ENCODE measurements at places on chromosomes 2 and 18.
A peak's percentile ranks its signal among the peaks of the same experiment; 100 is the strongest.

- no peak for DNase-seq
These were observed 145.2 kb downstream of the ICOS start for GRCh38 chr2:204081487-204082425.

- DNase-seq: no peak
These were observed 32.5 kb downstream of the METTL4 start for GRCh38 chr18:2538844-2539243.

GRCh38 chr2:159617100-159617499 is 752 bp upstream of the BAZ2B start:
- no peak for DNase-seq

DNA sequence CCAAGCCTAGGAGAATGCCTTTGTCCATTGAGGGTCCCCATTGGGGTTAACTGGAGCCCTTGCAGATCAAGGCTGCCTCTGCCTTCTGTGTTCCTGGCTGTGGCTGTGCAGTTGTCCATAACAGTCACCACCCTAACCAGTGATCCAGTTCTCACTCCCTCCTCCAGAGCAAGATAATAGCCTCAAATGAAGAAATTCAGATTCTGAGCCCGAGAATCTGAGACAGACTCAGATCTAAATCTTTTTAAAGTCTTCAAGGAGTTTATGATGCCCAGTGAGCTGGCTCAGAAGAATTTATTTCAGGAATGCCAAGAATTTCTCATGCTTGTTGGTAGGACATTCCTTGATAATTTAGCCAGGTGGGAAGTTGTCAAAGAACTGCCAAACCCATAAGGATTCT is 44.3 kb upstream of the RAB6C start:
- no peak for DNase-seq

- no peak for DNase-seq
These were observed 17.9 kb upstream of the COL6A3 start for GRCh38 chr2:237431837-237432236.

- no peak for DNase-seq
These were observed 407.0 kb upstream of the KCNJ3 start for GRCh38 chr2:154291511-154291910.

- DNase-seq: peak; percentile 100
These were observed at the start of gene RPIA for GRCh38 chr2:88691339-88692183. RPIA (plus strand) TSS chr2:88691673; CDS start chr2:88691699, 26 bp downstream.

- DNase-seq: no peak
These were observed 262.8 kb upstream of the AGAP1 start for GRCh38 chr2:235230821-235231601.

- no peak for DNase-seq
These were observed 12.3 kb downstream of the B3GNT2 start for GRCh38 chr2:62208074-62208757.

DNA sequence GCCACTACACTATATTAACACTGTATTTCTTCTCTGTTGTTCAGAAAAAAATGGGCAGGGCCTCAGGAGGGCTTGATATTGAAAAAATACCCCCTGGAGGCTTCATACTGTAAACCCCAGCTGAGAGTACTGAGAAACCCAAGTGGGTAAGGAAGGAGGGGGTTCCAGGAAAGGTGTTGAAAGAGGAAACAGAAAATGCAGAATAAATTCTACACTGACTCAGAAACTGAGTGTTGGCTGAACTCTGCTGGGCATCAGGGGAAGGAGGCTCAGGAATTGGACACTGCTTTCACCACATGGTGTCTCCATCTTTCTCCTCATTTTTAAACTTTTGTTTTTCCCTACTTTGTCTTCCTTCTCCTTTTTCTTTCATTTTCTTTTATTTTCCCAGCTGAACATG is 253.7 kb downstream of the DYM start:
- no peak for DNase-seq

DNA sequence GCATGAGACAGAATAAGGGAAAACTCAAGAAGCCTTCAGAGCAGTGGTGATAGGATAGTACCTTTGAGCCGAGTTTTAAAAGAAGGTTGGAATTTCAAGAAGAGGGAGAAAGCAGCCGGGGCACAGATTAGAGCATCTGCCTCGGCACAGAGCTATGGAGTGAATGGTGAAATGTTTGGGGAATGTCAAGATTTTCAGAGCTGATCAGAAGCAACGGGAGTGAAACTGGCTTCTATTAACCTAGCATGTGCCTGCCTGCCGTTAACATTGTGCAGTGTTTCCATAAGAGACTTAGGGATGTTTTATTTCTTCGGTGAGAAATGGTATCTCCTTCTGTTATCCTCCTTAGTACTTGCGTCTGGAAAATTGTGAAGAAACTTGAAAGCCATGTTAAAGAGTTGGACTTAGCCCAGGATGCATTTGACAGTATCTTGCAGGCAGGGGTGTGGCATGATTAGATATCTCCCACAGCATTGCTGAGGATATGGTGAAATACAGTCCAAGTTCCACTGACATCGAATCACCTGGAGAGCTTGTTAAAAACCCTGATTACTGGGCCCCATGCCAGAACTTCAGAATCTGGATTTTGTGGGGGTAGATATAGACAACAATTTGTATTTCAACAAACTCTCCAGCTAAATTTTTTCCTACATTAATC is 96.8 kb upstream of the PPP1CB start:
- DNase-seq: no peak

GRCh38 chr2:71661782-71662181 is 208.4 kb downstream of the DYSF start:
- no peak for DNase-seq

- no peak for DNase-seq
These were observed 18.7 kb upstream of the ADAM17 start for GRCh38 chr2:9574331-9574730.

DNA sequence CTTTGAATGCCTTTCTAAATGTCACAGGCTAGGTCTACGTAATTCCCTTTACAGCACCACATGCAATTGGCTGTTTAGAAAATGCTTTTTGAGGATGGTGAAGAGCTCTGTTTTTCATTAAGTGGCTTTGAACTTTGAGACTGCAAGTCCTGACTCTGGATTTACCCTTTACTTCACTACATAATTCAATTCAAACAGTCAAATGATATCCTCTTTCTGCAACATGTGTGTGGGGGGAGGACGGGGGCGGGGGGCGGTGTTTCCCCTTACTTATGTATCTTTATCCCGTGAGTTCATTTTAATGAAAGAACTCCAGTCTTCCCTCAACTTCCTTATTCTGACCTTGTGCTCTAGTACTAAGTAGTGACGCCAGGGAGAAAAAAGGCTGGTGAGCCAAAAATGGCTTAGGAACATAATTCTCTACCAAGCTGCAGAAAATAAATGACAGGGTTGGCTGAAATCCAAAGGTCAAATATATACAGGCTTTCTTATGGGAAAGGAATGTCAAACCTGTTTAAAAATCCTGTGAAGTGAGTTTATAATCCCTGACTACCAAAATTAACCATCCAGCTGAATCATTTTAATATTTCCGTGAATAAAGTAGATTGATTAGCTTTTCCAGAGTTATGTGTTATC is 119.6 kb downstream of the SLC8A1 start:
- no peak for DNase-seq

- DNase-seq: no peak
These were observed 184.2 kb downstream of the ZNF521 start for GRCh38 chr18:25167612-25168410.

DNA sequence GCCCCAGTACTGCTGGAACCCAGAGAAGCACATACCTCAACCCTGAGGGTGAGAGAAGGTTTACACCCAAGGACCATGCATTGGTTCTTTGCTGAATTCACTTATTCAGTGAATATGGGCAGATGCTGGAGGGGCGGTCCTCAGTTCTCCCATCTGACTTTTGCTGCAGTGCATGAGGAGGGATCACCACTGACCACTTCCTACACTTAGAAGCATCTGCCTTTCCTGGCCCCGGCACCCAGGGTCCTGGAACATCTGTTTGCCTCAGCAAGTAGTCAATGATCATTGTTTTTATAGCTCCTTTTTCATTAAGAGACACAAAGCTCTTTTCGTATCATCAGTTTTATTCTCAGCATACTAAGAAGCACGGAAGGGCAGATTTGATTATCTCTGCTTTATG is 211.4 kb downstream of the SH3RF3 start:
- no peak for DNase-seq

DNA sequence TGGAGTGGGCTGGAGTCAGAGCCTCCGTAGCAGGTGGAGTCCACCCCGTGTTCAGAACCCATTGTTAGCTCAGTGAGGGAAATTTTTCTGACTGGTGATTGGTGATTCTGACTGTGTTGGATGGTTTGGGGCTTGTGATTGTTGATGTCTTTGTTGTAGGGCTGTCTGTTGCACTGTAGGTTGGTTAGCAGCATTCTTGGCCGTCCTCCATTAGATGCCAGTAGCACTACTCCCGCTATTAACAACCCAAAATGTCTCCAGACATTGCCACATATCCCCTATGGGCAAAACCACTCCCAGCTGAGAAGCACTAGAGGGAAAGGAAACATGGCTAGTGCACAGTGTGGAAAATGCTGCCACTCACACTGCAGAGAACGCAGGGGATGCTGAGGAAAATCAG is 51.7 kb downstream of the ARMC9 start:
- no peak for DNase-seq

GRCh38 chr2:60764736-60765534 is 8.9 kb downstream of the PAPOLG start:
- DNase-seq: no peak

GRCh38 chr2:152379089-152379488 is 44.1 kb downstream of the FMNL2 start:
- DNase-seq: no peak

DNA sequence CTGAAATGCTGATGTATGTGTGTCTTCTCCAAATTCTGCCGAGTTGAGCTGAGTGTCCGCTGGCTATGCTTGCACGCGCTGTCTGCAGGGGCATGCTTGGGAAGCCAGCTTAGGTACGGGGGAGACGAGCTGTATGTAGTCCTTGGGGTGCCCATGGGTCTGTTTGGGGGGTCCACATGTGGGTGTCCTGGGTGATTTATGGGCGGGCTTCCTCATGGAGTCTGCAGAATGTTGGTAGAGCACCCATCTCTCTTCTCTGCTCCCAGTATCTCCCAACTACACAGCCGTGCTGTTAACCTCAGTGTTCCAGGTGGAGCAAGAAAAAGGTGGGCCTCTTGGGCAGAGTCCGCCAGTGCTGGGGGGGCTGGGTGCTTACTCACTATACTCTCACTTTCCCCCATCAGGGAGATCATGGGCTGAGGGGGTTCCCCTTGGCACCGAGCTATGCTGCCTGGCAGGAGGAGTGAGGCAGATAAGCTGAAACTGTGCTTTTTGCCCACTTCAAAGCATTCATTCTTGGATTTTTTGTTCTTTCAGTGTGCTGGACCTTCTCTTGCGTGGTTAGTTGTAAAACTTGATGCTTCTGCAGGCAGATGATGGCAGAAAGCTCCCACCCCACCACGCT is 128.2 kb upstream of the ALKAL2 start:
- DNase-seq: no peak

GRCh38 chr2:118387509-118387908 is 299.2 kb downstream of the INSIG2 start:
- DNase-seq: no peak

DNA sequence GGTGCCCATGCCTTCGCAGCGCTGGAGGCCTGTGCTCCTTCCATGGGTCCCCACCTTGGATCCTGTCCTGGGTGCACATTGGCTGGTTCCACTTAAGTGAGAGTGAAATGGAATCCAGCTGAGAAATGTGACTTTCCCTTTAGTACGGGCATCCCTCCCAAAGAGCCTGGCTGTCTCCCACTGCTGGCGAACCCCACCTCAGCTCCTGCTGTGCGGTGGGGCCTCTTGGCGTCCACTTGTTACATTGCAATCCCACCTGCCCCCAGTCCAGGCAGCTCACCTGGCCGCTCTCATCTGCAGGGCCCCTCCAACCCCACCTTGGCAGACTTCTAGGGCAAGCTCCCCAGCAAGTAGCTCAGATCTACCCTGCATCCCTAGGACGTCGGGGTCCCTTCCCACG is 35.5 kb upstream of the GNAL start:
- no peak for DNase-seq

DNA sequence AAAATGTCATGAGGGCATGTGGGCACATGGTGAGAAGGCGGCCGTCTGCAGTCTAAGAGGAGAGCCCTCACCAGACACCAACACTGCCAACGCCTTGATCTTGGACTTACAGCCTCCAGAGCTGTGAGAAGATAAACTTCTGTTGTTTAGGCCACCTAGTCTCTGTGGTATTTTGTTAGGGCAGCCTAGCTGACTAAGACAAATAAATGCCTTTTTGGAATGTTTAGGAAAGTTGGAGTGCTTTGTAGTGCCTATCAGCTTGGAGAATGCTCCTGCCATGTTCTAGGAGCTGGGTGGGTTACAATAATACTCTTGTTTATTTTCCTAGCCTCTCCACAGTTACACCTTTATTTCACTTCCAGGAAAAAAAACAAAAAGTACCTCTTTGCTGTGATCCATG is 92.0 kb downstream of the SPP2 start:
- no peak for DNase-seq

DNA sequence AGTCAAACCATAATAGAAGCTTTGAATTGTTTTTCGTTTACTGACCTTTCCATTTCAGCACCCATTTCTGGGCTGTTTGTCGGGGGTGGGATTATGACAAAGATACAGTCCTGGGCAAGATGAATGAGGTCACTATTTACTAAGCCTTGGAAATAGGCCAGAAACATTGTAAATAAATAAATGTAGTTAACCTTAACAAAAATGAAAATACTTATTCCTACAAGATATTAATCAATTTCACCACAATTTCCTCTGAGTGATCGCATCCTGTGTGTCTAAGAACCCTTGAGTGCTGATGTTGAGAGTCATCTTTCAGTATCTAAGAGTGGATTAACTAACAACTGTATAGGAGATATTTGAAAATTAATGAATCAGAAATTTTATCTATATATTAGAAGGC is 14.0 kb downstream of the ITGA4 start:
- DNase-seq: no peak

GRCh38 chr2:62344472-62344871 is 148.6 kb downstream of the B3GNT2 start:
- DNase-seq: no peak

GRCh38 chr18:8952769-8953760 is 149.4 kb upstream of the NDUFV2 start:
- no peak for DNase-seq

- no peak for DNase-seq
These were observed 506.7 kb upstream of the CNTNAP5 start for GRCh38 chr2:123518367-123518766.

DNA sequence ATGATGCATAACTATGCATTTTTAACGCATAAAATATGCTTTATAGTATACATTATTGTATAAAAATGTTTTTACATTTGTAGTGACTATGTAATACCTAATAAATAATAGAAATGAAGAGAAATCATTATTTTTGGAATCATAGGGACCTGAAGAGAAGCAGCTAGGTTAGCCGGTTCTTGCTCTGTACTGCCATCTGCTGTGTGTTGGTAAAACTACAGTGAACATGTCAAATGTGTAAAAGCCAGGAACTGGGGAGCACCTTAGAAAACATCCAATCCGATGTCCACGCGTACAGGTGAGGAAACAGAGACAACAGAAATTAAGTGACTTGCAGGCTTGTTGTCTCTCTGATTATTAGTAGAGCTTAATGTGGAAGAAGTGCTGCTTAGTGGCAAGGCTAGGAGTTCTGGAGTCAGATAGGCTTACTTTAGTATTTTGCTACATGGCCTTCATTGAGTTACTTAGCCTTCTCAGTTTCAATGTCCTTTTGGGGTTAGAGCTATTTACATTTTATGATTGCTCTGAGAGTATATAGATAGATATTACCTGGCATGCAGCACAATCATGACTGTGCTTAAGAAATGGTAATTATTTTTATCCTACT is 386.5 kb downstream of the DLGAP1 start:
- no peak for DNase-seq

All from heart left ventricle (tissue), 16 donors.